Activated gamma-delta T cell (primary cell): ENCODE measurements at places on chromosomes 11 and 22.

DNA sequence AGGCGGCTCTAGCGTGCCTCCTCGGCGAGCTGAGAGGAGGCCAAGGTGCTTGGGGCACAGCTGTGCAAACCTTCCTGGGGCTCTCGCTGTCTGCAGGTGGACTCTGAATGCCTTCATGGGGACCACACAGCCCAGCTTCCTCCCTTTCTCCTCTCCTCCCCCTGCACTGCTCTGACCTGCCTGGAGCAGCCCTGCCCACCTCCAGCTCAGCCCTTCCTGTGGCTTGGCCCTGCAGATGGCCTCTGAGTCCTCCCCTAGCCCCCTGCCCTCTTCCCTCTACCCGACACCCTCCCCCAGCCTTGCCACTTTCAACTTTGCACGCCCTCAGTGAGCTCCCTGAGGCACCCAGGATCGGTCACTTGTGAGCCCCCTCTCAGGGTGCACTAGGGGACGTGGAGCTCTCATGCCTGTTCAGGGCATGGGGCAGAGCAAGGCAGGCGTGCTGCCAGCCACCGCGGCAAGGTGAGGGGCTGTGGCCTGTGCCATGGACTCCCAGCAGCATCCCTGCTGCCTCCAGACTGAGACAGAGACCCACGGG is 31.4 kb downstream of the PPM1F start:
- no peak for DNase-seq

- no peak for DNase-seq
Measured at GRCh38 chr11:2701230-2701629, 1.4 kb upstream of the KCNQ1OT1 start.

DNA sequence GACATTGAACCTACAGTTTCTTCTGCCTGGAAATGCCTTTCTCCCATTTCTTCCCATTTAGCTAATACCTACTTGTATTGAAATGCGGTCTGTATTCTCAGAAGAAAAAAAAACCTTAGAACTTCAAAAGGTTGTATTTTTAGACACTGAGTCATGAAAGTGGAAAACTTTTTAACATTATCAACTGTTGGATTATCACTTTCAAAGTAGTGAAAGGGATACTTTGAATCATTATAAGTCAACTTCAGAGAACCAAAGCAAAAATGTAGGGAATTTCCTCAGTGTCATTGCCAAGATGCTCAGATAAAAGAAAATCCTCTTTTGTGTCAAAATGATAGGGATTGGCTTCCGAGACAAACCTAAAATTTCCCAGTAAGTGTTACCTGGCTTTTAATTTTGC is 6.6 kb downstream of the HOATZ start:
- no peak for DNase-seq

DNA sequence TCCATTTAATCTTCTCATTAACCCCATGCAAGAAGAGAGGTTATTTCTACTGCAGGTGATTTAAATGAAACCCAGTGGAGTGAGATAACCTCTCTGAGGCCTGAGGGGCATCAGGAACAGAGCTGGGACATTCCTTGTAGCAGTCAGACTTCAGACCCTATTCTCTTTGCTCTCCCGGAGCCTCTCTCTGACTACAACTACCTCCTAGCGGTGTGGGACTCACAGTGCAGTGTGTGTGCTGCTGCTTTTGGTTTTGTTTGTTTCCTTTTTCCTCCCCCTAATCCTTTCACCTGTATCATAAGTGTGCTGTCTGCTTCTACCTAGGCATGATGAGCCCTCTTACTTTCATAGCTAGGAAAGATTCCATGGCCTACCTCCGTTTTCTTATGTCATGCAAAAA is 769.6 kb downstream of the NTM start:
- DNase-seq, result no peak

DNA sequence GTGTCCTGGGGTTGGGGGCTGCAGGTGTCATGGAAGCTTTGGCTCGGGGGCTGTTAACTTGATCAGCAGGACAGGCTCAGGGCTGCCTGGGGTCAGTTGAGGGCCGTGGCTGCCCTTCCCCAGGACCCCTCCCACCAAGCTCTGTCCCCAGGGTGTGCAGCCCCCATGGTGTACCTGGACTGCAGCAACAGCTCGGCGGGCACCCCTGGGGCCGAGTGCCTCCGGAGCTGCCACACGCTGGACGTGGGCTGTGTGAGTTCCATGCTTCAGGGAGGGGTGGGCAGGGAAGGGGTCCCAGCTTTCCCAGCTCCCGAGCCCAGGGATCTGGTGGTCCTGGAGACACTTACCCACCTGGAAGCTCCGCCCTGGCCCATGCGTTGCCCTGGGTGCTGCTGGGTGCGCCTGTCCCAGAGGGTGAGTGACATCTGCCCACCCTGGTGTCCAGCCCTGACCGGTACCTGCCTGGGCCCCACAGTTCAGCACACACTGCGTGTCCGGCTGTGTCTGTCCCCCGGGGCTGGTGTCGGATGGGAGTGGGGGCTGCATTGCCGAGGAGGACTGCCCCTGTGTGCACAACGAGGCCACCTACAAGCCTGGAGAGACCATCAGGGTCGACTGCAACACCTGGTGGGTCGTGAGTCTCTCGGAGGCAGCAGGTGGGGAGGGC is 11.3 kb downstream of the MUC5B start:
- no peak for DNase-seq

- no peak for DNase-seq
Measured at GRCh38 chr22:25880524-25880923, 138.5 kb downstream of the MYO18B start.

GRCh38 chr11:121722431-121723245 is 269.9 kb upstream of the SORL1-AS1 start:
- DNase-seq, result no peak

- DNase-seq, result no peak
Measured at GRCh38 chr11:80958361-80958760, 1517.5 kb upstream of the TENM4 start.

- no peak for DNase-seq
Measured at GRCh38 chr11:68012843-68013610, 2.9 kb downstream of the ALDH3B1 start.

GRCh38 chr22:49727191-49727880 is 100.3 kb downstream of the BRD1 start:
- no peak for DNase-seq

- no peak for DNase-seq
Measured at GRCh38 chr22:19107730-19108074, 14.5 kb downstream of the DGCR2 start.

GRCh38 chr11:34175284-34176019 is 70.0 kb downstream of the NAT10 start:
- no peak for DNase-seq

GRCh38 chr11:16034074-16034473 is 322.3 kb downstream of the SOX6 start:
- no peak for DNase-seq
